GM03348 (cell line): ENCODE measurements at places on chromosomes 3 and 15.
A peak's percentile ranks its signal among the peaks of the same experiment; 100 is the strongest.

DNA sequence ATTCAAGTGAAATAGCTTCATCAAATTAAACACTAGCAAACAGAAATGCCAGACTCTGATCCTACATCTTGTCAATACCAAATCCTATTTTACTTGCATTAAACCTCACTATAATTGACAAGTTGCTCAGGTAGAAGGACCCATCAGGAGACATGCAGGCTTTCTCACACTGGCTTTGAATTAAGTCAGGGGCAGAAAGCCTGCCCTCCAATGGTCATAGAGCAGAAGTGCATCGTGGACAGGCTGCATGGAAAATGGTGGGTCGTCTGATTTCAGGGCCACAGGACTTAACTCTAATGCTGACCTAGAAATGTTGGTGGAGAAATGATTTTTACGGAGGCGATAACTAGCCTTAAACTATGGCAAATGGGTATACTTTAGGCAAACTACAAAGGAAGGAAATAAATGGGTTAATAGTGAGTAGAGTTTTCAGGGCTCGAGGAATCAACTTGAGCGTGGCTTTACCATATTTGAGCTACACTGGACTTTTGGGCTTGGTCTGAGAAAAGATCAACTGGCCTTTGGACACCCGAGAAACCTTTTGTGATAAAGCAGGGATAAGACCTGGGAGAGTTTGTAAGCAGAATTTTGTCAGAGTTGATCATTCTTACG, 283.9 kb downstream of the GRM7 start:
- DNase-seq: no peak

- no peak for DNase-seq
These were observed 3.4 kb downstream of the UROC1 start for GRCh38 chr3:126514161-126514560.

DNA sequence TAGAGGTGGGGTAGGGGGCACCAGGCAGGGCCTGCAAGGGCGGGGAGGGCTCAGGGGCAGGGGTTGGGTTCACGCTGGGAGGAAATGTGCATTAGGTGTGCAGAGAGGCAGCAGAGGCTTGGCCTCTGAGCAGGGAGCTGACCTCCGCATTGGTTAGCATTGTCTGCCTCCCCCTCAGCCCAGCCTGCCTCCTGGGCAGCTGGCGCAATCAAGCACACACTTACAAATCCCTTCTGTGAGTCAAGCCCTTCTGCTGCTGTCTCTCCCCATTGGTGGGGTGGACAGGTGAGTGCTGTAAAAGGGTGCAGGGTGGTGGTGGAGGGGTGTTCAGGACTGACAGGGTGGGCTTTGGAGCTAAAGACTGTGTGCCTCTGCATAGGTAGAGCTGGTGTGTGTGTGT, 9.3 kb downstream of the LOXL1 start:
- no peak for DNase-seq

DNA sequence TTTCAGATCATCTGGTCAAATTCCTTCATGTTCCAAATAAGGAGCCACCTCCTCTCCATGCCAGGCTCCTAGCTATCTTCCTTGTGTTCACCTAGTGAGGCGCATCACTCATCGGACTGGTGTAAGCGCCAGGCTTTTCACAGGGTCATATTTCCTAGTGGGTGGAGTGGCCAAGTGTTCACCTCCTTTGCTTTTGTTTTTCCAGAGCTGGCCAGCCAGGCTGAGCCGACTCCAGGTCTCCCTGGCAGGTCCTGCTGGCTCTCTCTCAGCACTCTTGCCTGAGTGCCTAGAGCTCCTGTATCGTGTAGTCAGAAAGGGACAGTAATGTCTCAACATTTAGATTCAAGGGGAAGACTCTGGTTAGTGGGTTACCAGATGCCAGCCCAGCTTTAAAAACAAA, 31.0 kb downstream of the HEG1 start:
- no peak for DNase-seq

DNA sequence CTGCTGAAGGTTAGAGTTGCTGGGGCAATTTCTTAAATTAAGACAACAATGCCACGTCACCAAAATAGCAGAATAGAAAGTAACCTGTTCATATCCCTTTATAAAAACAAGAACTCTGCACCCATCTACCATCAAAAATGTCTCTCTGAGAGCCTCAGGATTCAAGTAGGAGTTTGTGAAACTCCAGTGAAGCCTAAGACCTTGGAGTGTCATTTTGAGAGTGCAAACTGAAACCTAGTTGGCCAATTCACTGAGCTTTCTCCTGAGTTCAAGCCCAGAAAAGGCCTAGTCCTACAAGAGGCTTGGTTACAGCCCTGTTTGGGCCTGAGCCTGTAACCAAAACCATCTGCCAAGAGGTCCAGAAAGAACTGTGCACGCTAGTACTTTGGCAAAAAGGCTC, 335.1 kb downstream of the EFHB start:
- DNase-seq: no peak

- no peak for DNase-seq
These were observed 200.4 kb downstream of the ADAMTSL3 start for GRCh38 chr15:83854321-83854720.

DNA sequence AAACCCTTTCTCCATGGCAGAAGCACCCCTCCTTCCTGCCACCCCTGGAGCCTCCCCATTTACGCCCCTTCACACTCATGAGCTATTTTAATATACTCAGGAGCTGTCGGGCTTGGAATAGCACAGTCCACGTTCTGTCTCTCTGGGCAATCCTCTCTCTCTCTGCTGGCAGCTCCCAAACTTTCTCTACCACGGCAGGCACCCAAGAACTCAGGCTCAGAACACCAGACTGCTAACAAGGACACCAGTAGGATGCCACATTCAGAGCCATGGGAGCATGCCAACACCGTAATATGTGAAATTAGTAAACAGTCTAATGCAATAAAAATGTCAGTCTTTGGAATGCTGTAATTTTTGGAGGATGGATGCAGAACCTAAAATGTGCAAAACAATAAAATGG, 19.3 kb downstream of the TNFAIP8L3 start:
- DNase-seq: peak; percentile 58

- peak; percentile 25 for DNase-seq
These were observed 320.4 kb downstream of the CTNNB1 start for GRCh38 chr3:41519746-41520145.

DNA sequence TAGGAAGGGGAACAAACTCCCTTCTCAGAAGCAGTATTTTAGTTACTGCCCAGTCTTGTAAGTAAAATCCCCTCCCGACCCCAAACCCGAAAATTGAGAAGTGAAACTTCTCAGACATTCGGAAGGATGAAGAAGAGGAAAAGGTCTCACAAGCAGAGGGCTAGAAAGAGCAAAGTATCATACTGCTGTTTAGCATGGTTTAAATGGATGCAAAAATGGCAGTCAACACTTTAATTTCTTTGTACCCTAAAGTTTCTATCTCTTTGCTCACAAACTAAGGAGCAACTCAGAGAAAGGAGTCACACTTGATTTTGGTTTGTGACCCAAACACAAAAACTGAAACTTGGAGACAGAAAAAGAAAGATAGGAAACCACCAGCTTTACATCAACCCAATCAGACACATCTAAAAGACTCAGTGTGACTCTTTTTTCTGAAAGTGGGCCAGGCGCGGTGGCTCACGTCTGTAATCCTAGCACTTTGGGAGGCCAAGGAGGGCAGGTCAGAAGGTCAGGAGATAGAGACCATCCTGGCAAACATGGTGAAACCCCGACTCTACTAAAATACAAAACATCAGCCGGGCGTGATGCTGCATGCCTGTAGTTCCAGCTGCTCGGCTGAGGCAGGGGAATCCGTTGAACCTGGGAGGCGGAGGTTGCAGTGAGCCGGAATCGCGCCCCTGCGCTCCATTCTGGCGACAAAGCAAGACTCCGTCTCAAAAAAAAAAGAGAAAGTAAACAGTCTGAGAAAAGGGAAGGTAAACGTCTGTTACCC, 63.2 kb upstream of the ATP11B start:
- DNase-seq: no peak

GRCh38 chr3:95226437-95226836, 1163.6 kb downstream of the NSUN3 start:
- DNase-seq: no peak

- DNase-seq: no peak
These were observed 136.4 kb downstream of the MAGI1 start for GRCh38 chr3:65902304-65902793.

DNA sequence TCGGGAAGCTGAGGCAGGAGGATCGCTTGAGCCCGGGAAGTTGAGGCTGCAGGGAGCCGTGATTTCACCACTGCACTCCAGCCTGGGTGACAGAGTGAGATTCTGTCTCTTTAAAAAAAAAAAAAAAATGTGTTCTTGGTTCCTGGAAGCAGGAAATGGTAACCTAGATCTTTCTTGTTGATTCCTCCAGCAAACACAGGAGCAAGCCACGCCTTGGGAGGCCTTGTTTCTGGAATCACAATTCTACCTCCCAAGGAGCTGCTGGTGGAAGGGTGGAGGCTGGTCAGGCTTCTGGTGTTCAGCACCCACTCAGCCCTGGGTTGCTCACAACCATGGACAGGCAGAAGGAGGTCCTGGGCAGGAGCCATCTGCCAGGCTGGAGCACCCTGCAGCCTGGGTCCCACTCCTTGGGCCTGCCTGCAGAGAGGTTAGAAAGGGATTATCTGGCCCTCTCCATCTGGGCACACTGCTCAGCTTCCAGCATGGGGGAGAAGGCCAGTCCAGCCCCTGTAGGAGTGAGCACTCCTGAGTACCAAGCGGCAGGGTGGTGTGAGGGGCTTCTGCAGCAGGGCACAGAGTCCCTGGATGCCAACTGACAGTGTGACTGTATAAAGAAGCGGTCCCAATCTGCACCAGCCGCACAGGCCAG, 65.6 kb downstream of the ABTB1 start:
- DNase-seq: peak; percentile 26

DNA sequence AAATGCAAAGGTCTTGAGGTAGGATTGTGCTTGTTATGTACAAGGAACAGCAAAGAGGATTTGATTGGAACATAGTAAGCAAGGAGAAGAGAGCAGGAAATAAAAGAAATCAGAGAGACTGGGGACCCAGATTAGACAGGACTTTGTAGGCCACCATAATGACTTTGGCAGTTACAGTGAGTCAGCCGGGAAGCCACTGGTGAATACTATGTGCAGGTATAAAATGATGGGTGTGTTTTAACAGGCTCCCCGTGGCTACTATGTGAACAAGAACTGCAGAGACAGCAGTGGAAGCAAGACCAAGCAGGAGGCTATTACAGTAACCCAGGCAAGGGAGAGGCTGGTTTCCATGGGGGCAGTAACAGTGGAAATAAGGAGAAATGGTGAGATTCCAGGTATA, 55.2 kb downstream of the NPTN start:
- DNase-seq: no peak

- no peak for DNase-seq
These were observed 72.9 kb downstream of the RIOX2 start for GRCh38 chr3:97899331-97899730.

DNA sequence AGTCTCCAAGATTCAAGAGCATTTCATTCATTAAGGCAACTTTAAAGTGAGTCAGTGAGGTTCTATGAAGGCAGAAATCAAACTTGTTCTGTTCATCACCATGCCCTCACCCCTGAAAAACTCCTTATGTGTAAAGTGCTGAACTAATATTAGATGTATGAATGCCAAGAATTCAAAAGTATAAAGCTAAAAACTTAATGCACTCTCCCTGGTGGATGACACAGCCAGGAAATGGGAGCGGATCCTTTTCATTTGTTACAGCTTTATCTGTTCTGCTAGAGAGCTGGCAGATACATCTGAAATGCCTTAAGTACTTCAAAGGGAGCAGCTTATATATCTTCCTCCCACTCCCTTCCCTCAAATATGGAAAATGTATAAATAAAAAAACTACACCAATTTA, 8.2 kb downstream of the TXNRD3 start:
- DNase-seq: no peak

DNA sequence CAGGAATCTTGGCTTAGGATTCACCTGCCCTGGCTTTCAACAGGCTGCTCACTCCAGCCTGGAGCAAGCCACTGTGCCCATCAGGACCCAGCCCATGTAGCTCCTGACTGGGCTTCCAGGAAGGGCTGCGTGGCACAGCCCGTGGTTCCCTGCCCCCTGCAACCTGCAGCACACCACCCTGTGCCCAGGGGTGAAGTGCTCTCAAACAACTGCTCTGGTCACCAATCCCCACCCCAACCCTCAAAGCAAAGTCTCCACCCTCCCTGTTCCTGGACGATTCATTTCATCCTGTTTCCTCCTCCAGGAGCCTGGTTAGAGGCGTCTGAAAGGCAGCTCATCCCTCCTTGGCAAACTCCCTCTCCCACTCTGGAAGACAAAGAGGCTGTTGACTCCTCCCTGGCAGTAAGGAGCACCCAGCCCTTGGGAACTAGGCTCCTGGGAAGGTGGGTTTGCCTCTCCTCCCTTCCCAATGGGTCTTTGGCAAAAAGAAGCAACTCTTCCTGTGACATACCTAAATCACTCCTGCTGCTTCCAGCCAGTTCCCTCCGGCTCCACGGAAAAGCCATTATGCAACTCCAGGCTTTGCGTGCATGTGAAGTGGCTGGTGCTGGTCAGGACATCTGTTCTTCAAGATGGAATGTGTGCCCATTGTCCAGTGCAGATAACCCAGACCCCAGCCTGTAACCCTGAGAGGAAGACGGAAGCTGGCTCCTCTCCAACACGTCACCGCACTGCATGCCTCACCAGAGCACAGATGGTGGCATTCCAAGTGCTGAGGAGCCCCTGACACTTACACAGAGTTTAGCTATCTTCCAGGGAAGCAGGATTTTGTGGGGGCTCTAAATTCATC, 29.1 kb upstream of the VIPR1 start:
- no peak for DNase-seq

- DNase-seq: no peak
These were observed 115.6 kb downstream of the FNDC3B start for GRCh38 chr3:172154768-172155664.

GRCh38 chr3:52721730-52722008, 15.8 kb downstream of the SPCS1 start:
- no peak for DNase-seq

DNA sequence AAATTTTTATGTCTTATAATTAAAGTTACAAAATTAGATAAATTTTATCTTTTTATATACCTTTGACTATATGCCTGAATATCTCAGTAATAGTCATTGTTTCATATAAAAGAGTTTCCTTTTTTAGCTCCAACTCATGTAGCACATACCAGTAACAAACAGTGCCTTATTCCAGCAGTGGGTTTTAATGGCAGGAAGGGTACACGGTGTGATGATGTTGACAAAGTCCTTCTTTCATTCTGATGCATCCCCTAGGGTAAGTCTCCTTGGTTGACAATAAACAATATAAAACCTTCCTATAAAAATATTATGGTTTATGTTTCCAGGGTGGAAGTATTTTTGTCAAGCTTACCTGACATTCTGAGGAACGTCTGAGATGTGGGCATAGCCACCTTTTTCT, 77.2 kb upstream of the FGF12 start:
- no peak for DNase-seq
